T-cell (primary cell): ENCODE measurements at places on chromosomes 5 and 9. TPM values are rescaled to one million over a fixed set of nuclear protein-coding genes. Genes with fewer than 3 reads are reported as not detected.

DNA sequence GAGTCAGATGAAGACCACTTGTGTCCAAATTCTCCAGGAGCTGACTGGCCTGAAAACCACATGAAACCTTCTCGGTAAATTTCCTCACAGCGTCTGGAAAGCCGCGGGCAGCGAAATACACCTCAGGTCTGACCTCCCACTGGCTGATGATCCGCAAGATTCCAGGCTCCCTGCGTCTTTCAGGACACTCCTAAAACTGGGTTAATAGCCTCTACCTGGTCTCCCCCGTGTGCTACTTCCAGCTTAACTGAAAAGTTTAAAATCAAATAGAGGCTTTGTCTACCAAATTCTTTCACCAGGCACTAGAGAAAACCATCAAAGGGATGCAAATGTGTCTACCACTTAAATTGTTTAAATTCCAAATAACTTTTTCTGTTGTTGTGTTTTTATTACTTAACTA, 312.6 kb downstream of the DRD1 start:
- H3K4me1 ChIP-seq, result no peaks in the 10 kb centered on the region
- H3K27me3 ChIP-seq, result no peaks in the 10 kb centered on the region
- DNase-seq, result no peak
- H3K36me3 ChIP-seq, result no peaks in the 10 kb centered on the region
- no peak overlapping the region for H3K27ac ChIP-seq

- H3K27me3 ChIP-seq, result no peaks in the 10 kb centered on the region
- H3K4me1 ChIP-seq, result no peaks in the 10 kb centered on the region
- H3K4me3 ChIP-seq, result no peak overlapping the region
- DNase-seq, result no peak
- H3K36me3 ChIP-seq, result no peaks in the 10 kb centered on the region
These were observed 46.7 kb upstream of the RIOK2 start for GRCh38 chr5:97229688-97230285.

DNA sequence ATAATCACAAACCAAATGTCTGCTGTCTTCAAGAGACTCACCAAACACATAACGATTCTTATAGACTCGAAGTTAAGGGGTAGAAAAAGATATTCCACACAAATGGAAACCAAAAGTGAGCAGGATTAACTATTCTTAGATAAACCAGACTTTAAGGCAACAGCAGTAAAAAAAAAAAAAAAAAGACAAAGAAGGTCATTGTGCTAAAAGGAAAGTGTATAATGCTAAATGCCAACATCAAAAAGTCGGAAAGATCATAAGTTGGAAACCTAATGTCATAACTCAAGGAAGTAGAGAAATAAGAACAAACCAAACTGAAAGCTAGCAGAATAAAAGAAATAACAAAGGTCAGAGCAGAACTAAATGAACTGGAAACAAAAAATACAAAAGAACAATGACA, 714.6 kb downstream of the SEMA5A start:
- H3K4me3 ChIP-seq, result no peak overlapping the region
- no peaks in the 10 kb centered on the region for H3K36me3 ChIP-seq
- no peak for DNase-seq
- no peaks in the 10 kb centered on the region for H3K4me1 ChIP-seq

DNA sequence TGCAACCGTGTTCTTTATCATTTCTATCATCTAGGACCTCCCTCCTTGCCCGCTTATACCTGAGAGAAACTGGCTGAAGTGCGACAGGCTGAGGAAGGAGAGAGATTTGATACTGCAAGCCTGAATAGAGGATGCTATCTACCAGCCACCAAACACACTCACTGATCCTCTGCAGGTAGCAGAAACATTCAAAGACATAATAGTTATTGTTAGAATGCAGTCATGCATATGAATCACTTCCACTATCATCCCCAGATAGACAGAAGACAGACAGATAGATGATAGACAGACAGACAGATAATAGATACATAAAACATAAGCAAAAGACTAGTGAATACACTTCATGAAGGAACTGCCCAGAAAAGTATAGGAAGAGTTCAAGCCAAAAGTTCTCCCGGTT, 32.9 kb downstream of the FAM81B start:
- H3K27ac ChIP-seq, result no peak overlapping the region
- peaks cover 2% of the 10 kb centered on the region for H3K27me3 ChIP-seq
- no peaks in the 10 kb centered on the region for H3K4me1 ChIP-seq
- no peak for DNase-seq
- H3K36me3 ChIP-seq, result no peaks in the 10 kb centered on the region

GRCh38 chr9:123438321-123438720, 82.3 kb downstream of the CRB2 start:
- H3K4me1 ChIP-seq, result no peaks in the 10 kb centered on the region
- peaks cover 13% of the 10 kb centered on the region for H3K36me3 ChIP-seq
- DNase-seq, result no peak
- H3K27me3 ChIP-seq, result no peaks in the 10 kb centered on the region
- no peak overlapping the region for H3K27ac ChIP-seq

DNA sequence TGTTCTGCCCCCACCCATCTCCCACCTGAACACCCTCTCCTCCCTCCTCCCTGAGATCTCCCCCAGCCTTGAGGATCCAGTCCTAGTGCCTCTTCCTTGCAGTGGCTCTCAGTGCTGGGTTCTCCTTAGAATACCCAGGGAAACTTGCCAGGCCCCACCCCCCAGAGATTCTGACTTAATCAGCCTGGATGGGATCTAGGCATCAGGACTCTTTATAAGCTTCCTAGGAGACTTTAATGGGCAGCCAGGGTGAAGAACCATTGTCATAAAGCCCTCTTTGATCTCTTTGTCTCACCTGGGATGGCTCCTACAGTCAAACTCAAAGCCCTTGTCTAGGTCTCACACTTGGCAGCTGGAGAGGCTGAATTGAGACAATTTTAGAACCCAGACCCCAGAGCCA, 8.6 kb upstream of the GLIS3 start:
- H3K27me3 ChIP-seq, result no peaks in the 10 kb centered on the region
- H3K27ac ChIP-seq, result no peak overlapping the region
- no peaks in the 10 kb centered on the region for H3K36me3 ChIP-seq
- H3K4me3 ChIP-seq, result no peak overlapping the region
- DNase-seq, result no peak

DNA sequence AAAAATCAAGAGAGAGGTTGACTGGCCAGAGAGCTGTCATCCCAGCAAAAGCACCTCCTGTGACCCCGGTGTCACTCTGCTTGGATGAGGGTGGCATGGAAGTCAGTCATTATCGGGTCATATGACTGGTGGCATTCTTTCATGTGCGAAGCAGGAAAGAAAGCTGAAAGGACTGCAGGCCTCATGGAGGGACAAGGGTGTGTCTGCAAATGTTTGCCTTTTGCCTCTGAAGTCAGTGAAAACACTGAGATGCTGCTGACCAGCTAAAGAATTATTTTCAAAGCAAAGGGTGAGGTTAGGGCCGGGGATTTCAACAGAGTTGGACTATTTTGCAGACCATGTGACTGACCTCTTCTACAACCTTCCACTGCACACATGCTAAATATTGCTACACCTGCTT, 298.3 kb downstream of the CSNK1G3 start:
- H3K36me3 ChIP-seq, result no peaks in the 10 kb centered on the region
- no peak overlapping the region for H3K4me3 ChIP-seq
- no peaks in the 10 kb centered on the region for H3K4me1 ChIP-seq
- no peak overlapping the region for H3K27ac ChIP-seq

GRCh38 chr5:36230151-36230790, 11.5 kb downstream of the NADK2 start:
- no peak overlapping the region for H3K27ac ChIP-seq
- H3K4me1 ChIP-seq, result no peaks in the 10 kb centered on the region
- no peak for DNase-seq
- no peaks in the 10 kb centered on the region for H3K27me3 ChIP-seq
- no peaks in the 10 kb centered on the region for H3K36me3 ChIP-seq
- H3K4me3 ChIP-seq, result no peak overlapping the region

- H3K4me1 ChIP-seq, result no peaks in the 10 kb centered on the region
- DNase-seq, result no peak
- no peaks in the 10 kb centered on the region for H3K36me3 ChIP-seq
These were observed 1050.2 kb downstream of the CDH12 start for GRCh38 chr5:21802869-21803490.

GRCh38 chr9:126240835-126241234, 85.8 kb upstream of the MVB12B start:
- H3K4me1 ChIP-seq, result no peaks in the 10 kb centered on the region
- H3K36me3 ChIP-seq, result no peaks in the 10 kb centered on the region
- no peak overlapping the region for H3K4me3 ChIP-seq
- no peak overlapping the region for H3K27ac ChIP-seq
- H3K27me3 ChIP-seq, result no peaks in the 10 kb centered on the region

GRCh38 chr5:96111080-96111756, 149.6 kb upstream of the ELL2 start:
- H3K27ac ChIP-seq, result no peak overlapping the region
- no peaks in the 10 kb centered on the region for H3K4me1 ChIP-seq
- no peaks in the 10 kb centered on the region for H3K36me3 ChIP-seq
- no peak for DNase-seq
- H3K27me3 ChIP-seq, result no peaks in the 10 kb centered on the region

GRCh38 chr9:7154003-7154619, 396.3 kb downstream of the KDM4C start:
- peaks cover 24% of the 10 kb centered on the region for H3K4me1 ChIP-seq
- no peak for DNase-seq
- H3K27ac ChIP-seq, result no peak overlapping the region
- H3K27me3 ChIP-seq, result no peaks in the 10 kb centered on the region
- H3K36me3 ChIP-seq, result peaks cover 3% of the 10 kb centered on the region
- no peak overlapping the region for H3K4me3 ChIP-seq

GRCh38 chr5:14588758-14589543, 7.4 kb downstream of the OTULINL start:
- H3K4me3 ChIP-seq, result no peak overlapping the region
- DNase-seq, result no peak
- H3K27me3 ChIP-seq, result no peaks in the 10 kb centered on the region
- no peaks in the 10 kb centered on the region for H3K36me3 ChIP-seq
- H3K27ac ChIP-seq, result no peak overlapping the region

DNA sequence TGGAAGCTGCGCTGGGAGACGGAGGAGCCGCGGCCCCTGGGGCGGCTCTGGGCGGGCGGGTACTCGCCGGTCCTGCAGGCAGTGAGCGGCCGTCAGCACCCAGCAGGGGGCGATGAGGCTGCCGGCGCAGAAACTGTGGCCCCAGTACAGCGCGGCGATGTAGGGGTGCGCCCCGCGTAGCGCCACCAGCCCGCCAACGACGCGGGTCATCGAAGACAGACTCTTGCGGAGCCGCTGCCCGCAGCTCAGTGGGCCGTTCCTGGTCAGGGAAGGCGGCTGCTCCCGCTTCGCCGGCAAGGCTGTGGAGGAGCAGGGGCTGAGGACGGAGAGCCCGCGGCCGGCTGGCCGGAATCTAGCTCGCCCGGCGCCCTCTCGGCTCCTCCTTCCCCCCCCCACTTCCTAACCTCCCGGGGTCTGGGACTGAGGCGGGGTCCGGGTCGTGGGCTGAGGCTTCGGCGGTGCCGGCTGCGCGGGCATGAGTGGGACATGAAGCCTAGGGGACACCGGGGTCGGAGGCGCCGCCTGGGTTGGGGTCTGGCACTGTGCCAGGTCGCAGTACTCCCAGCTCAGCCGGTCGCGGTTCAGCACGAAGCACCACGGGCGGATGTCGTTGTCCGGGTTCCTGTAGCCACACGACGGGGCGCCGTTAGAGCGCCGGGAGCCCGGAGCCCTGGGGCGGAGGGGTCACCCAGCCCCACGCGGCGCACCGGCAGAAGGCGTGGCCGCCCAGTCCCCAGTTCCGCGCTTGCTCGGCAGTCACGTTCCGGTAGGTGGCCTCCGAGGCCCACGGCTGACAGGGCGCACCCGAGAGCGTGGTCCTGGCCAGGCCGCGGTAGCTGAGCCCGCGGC, 3.6 kb upstream of the PFN3 start:
- H3K4me3 ChIP-seq, result peak overlapping the region; percentile 60
- H3K4me1 ChIP-seq, result peaks cover 22% of the 10 kb centered on the region
- H3K27ac ChIP-seq, result peak overlapping the region; percentile 54
- DNase-seq, result peak; percentile 77

- no peaks in the 10 kb centered on the region for H3K27me3 ChIP-seq
- no peaks in the 10 kb centered on the region for H3K4me1 ChIP-seq
- H3K27ac ChIP-seq, result no peak overlapping the region
These were observed 61.2 kb upstream of the GABRP start for GRCh38 chr5:170722316-170722715.

- no peak overlapping the region for H3K4me3 ChIP-seq
- H3K4me1 ChIP-seq, result no peaks in the 10 kb centered on the region
- no peak overlapping the region for H3K27ac ChIP-seq
- no peaks in the 10 kb centered on the region for H3K27me3 ChIP-seq
- no peaks in the 10 kb centered on the region for H3K36me3 ChIP-seq
These were observed 91.5 kb upstream of the NREP start for GRCh38 chr5:111848476-111848875.

- no peaks in the 10 kb centered on the region for H3K4me1 ChIP-seq
- no peak overlapping the region for H3K4me3 ChIP-seq
- peaks cover 26% of the 10 kb centered on the region for H3K27me3 ChIP-seq
- DNase-seq, result no peak
These were observed 67.0 kb downstream of the NDFIP1 start for GRCh38 chr5:142175461-142176142.

DNA sequence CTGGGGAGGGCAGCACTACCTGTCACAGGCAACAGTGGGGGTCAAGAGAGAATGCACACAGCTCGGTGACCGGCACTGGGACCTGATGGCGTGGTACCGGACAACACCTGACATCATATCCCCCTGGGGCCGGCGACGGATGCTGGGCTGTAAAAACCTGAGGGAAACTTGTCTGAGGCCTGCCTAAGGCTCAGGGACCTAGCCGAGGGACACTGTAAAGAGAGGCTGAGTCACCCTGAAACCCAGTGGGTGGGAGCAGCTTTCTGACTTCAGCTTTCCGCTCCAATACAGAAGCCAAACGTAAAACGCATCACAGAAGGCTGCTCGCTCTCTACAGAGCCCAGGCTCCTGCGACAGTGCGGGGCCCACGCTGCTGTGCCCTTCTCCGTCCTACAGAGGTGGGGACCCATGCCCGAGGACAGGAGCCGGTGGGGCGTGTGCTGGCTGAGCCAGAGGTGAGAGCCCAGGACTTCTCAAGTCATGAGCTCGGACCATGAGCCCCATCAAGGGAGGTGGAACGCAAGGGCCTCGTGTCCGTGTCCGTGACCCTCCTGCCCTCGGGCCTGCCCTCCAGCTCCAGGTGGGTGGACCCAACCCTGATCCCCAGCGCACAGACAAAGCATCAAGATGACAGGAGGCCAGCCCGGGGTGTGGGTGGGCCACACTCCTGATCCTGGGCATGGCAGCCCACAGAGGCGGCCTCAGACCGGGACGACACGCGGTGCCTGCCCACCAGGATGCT, 5.3 kb downstream of the RALGDS start:
- no peak overlapping the region for H3K4me3 ChIP-seq
- no peak for DNase-seq
- H3K36me3 ChIP-seq, result peaks cover 5% of the 10 kb centered on the region
- peaks cover 89% of the 10 kb centered on the region for H3K4me1 ChIP-seq

Gene C5orf52
- not detected for total RNA-seq

Gene ZNF622
- total RNA-seq, result 39.8 TPM

Gene LCN1
- total RNA-seq, result not detected

Gene LHFPL2
- total RNA-seq, result 1.9 TPM

Gene SPATA31D4
- total RNA-seq, result not detected

Gene MORN5
- total RNA-seq, result not detected

Gene NUP214
- total RNA-seq, result 106 TPM

Gene SPINK4
- total RNA-seq, result not detected
